Glutamatergic neuron (in vitro differentiated cells): ENCODE measurements at places on chromosomes 5 and 9. TPM values are rescaled to one million over a fixed set of nuclear protein-coding genes. Genes with fewer than 3 reads are reported as not detected.

Gene TMEM252
- not detected for total RNA-seq

- no peak for DNase-seq
Observed at GRCh38 chr5:74295141-74295540, 345.4 kb downstream of the ENC1 start.

- DNase-seq: peak; percentile 54
Observed at GRCh38 chr9:35757226-35757891, 3.3 kb upstream of the MSMP start.

- peak; percentile 75 for DNase-seq
Observed at GRCh38 chr5:178068293-178068692, 45.0 kb upstream of the N4BP3 start.
